ENCODE measurements at places on chromosomes 11 and 22.

GRCh38 chr11:28900427-28900826 is 792.2 kb downstream of the METTL15 start:
- DNase-seq, result no peak

DNA sequence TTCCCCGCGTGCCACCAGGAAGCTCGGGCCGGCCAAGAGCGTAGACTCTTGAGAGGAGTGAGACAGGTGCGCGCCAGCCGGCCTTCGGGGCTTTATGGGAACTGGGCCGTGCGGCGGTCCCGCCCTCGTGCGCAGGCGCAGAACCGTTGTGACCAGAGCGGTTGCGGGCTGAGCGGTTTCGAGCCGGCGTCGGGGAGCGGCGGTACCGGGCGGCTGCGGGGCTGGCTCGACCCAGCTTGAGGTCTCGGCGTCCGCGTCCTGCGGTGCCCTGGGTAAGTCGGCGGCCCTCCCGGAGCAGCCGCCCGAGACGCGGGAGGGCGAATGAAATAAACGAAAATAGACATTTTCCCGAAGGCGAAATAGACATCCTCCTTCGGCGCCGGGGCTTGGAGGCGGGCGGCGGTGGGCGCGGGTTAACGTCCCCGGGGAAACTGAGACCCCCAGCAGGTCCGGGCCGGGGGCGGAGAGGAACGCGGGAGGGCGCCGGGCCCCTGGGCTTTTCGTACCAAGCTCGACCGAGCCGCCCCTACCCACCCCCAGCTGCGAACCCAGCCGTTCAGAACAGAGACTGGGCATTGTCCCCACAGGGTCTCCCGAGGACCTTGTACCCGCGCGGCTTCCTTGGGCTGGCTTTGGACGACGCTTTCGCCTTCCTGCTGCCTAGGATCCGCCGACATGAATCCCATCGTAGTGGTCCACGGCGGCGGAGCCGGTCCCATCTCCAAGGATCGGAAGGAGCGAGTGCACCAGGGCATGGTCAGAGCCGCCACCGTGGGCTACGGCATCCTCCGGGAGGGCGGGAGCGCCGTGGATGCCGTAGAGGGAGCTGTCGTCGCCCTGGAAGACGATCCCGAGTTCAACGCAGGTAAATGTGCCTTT is at the start of gene ASRGL1:
Gene ASRGL1, plus strand, starts transcription at position 146 of the 879 bp plus-strand sequence. Its CDS starts 530 bp downstream, at position 676.
- peak; percentile 80 for DNase-seq

GRCh38 chr11:83011333-83012167 is 60.1 kb downstream of the RAB30 start:
- DNase-seq, result no peak

DNA sequence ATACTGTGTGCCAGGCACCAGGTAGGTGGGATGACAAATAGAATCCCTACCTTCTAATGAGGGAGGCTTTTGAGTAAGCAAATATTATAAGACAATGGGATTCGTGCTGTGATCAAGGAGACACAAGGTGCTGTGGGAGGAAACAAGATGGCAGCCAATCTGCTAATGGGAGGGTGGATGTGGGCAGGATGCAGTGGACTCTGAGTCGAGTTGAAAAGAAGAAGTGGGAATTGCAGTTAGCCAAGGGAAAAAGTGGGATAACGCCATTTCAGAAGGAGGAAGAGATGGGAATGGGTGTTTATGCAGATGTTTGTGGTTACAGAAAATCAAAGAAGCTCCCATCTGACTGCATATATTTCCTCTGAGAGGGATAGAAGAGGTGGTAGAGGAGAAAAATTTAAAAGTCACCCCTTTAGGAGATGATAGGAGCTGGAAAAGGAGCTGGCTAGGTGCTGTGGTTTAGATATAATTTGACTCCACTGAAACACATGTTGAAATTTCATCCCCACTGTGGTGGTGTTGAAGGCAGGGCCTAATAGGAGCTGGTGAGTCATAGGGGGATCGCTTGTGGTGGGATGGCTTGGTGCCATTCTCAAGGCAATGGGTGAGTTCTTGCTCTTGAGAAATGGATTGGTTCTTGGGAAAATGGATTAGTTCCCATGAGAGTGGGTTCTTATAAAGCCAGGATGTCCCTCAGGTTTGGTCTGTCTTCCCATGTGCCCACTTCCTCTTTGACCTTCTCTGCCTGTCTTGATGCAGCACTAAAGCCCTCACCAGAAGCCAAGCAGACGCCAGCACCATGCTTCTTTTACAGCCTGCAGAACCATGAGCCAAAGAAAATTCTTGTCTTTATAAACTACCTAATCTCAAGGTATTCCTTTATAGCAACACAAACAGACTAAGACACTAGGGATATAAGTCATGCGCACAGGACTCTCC is 30.0 kb upstream of the POU2AF1 start:
- peak; percentile 35 for DNase-seq

DNA sequence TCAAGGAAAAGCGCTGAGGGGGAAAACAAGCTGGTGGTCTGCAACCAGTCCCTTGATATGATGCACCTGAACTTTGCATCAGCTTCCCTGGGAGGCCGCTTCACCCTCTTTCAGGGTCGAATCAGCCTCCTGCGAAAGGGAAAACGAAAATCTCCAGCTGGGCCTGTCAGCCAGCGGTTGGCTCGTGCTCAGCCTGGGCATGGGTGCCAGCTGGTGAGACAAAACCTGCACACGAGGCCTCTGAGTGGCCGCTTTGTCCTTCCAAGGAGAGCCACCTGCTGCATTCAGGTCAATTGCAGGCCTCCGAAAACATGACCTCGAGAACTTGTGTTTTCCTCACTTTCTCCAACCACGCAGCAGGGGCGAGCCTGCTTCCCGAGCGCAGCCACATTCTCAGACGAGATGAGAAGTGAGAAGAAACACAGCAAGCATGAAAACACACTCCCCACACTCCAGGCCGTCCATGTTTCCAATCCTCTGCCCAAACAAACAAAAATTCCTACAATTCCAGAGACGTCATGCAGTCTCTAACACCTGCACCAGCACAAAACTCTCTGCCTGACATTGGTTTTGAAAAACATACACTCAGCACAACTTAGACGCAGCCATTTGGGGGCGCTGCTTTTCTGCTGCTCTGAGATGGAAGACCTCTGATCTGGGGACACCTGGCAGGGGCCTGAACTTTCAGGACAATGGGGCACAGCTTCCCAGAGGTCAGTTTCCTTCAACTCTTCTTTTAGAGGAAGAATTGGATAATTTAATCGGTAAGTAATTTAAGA is 77.1 kb downstream of the DHCR7 start:
- no peak for DNase-seq

GRCh38 chr11:19907008-19907579 is 194.5 kb downstream of the NAV2 start:
- no peak for DNase-seq

- DNase-seq, result no peak
Measured at GRCh38 chr11:119520966-119521365, 98.0 kb upstream of the THY1 start.

GRCh38 chr11:115767047-115767802 is 263.0 kb upstream of the CADM1 start:
- no peak for DNase-seq

GRCh38 chr22:25403811-25404471 is 160.5 kb upstream of the GRK3 start:
- DNase-seq, result peak; percentile 36

DNA sequence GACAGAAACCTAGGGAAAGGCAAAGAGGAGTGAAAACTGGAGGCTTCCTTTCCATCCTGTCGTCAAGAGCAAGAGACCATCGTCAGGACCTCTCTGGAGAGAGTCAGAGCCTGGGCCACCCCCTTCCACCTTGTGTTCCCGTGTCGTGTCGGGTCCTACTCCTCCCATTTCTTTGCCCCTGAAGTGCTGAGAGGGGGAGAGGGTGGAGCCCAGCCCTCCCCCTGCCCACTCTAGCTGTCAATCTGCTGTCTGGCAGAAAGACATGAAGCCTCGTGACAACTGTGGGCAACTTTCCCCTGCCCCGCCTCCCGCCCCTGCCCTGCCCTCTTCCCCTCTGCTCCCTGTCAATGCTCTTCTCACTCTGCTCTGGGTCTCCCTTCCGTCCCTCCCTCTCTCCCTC is 20.6 kb downstream of the ANKK1 start:
- no peak for DNase-seq

DNA sequence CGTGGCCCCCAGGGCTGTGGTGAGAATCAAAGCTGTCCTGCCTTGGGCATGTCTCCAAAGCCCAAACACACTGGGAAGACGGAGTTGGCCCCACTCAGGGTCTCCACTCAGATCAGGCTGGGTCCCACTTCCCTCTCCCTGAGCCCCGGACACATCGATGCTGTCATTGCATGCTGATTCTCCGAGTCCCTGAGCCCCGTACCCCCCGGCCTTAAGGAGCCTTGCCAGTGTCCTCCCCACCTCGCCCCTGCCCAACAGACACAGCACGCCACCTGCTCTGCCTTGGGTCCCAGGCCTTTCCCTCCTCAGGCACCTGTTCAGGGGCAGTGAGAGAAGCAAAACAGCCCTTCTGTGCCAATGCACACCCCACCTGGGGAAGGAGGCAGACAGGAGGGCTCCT is 14.6 kb downstream of the EIF1AD start:
- DNase-seq, result no peak
